H1 (cell line): ENCODE measurements at places on chromosomes 6 and 20.

DNA sequence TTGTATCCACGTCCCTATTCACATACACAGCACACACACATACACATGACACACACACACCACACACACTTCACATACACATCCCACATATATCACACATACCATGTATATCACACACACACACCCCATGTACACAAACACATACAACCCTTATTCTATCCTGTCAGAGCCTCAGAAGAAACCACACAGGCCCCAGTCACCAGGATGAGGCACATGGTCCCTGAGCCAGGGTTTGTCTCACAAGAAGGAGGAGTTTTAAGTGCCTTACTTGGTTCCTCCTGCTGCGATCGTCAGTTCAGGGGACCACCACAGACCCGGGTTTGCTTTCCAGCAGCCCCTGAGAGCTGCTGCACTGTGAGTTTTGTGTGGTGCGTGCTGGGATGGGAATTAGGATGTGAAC lies 23.6 kb downstream of the BFSP1 start:
- H3K27ac ChIP-seq = no peak overlapping the region
- no peak for DNase-seq
- H3K4me1 ChIP-seq = peaks cover 6% of the 10 kb centered on the region
- H3K36me3 ChIP-seq = no peaks in the 10 kb centered on the region

GRCh38 chr6:113854531-113855499 lies 2.3 kb upstream of the MARCKS start:
- no peak overlapping the region for H3K27ac ChIP-seq
- H3K27me3 ChIP-seq = peaks cover 13% of the 10 kb centered on the region; the same call in 1 of the 2 replicates
- H3K4me1 ChIP-seq = peaks cover 7% of the 10 kb centered on the region; the same call in 1 of the 2 replicates
- no peak for DNase-seq

- DNase-seq = no peak
- no peak overlapping the region for H3K27ac ChIP-seq
- H3K4me1 ChIP-seq = no peaks in the 10 kb centered on the region
- H3K4me3 ChIP-seq = no peak overlapping the region
- H3K36me3 ChIP-seq = no peaks in the 10 kb centered on the region
Measured at GRCh38 chr6:104597541-104598050, 262.1 kb downstream of the HACE1 start.

- H3K36me3 ChIP-seq = no peaks in the 10 kb centered on the region
- no peaks in the 10 kb centered on the region for H3K27me3 ChIP-seq
- no peak overlapping the region for H3K27ac ChIP-seq
- H3K4me3 ChIP-seq = no peak overlapping the region; the same call in 1 of the 2 replicates
- peaks cover 4% of the 10 kb centered on the region for H3K4me1 ChIP-seq
- no peak for DNase-seq
Measured at GRCh38 chr6:14258695-14259593, 141.4 kb downstream of the CD83 start.

DNA sequence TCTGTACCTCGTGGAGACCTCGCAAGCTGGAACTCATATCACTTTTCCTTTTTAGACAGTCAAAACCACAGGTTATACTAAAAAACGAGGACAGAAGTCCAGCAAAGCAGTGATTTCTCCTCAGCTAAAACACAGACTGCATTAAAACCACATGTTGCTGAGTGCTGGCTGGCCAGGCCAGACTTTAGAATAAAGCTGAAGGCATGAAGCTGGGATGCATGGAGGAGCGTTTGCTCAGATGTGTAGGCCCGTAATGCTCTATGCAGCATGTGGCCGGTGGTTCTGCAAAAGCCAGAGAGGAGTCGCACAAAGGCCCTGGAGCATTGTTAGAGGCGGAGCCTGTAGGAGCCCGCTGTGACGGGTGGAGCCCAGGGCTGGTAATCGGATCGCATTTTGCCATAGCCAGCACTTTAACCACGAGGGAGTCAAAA lies 83.6 kb downstream of the SMOC2 start:
- no peak overlapping the region for H3K4me3 ChIP-seq
- no peaks in the 10 kb centered on the region for H3K27me3 ChIP-seq
- H3K27ac ChIP-seq = no peak overlapping the region
- H3K36me3 ChIP-seq = no peaks in the 10 kb centered on the region
- DNase-seq = no peak
- peaks cover 3% of the 10 kb centered on the region; the same call in 1 of the 2 replicates for H3K4me1 ChIP-seq

GRCh38 chr20:61949363-61949713 lies 116.3 kb downstream of the TAF4 start:
- peaks cover 19% of the 10 kb centered on the region for H3K4me1 ChIP-seq
- no peak overlapping the region for H3K4me3 ChIP-seq
- no peaks in the 10 kb centered on the region for H3K27me3 ChIP-seq

DNA sequence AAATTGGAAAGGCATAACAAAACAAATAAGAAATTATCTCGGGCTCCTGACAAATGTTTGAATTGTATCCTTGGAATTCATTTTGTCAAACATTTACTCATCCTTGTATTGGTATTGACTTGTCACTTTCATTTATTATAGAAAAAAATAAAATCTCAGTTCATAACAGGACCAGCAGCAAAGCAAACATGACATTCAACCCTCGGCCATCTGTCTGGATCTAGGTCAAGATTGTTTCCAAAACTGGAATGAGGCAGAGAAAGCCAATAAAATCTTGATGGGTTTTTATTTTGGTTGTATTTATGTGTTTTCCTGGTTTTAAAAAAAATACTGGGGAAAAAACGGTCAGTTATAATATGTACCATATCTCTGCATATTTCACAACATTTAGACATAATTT lies 42.9 kb upstream of the FABP7 start:
- no peaks in the 10 kb centered on the region for H3K27me3 ChIP-seq
- no peaks in the 10 kb centered on the region for H3K36me3 ChIP-seq
- DNase-seq = no peak
- H3K4me3 ChIP-seq = no peak overlapping the region
- no peak overlapping the region for H3K27ac ChIP-seq

- no peak overlapping the region for H3K27ac ChIP-seq
- no peak for DNase-seq
- no peak overlapping the region for H3K4me3 ChIP-seq
Measured at GRCh38 chr6:113202852-113203714, 654.1 kb upstream of the MARCKS start.

DNA sequence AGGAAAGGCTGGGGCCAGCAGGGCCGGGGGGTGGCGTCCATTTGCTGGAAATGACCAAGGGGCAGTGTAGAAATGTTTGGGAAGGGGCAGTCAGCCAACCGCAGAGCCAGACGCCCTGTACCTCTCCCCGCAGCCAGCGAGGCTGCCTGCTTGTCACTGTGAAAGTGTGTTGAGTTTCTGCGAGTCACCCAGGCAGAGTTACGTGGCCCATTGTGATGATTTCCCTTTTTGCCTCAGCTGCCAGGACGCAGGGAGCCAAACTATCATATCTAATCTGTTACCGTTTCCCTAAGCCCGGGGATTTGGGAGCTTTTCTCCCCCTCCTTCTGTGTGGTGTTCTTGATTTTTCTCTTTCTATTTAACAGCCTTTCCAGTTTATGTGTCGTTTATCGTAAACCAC lies 67.9 kb upstream of the STX16 start:
- H3K4me3 ChIP-seq = no peak overlapping the region
- H3K36me3 ChIP-seq = no peaks in the 10 kb centered on the region
- no peak overlapping the region for H3K27ac ChIP-seq
- H3K4me1 ChIP-seq = peaks cover 2% of the 10 kb centered on the region

GRCh38 chr6:48068278-48069251 lies 42.4 kb downstream of the PTCHD4 start:
- peak overlapping the region; percentile 41 for H3K4me3 ChIP-seq
- no peaks in the 10 kb centered on the region for H3K36me3 ChIP-seq

- H3K27me3 ChIP-seq = no peaks in the 10 kb centered on the region
- H3K4me1 ChIP-seq = no peaks in the 10 kb centered on the region
- H3K27ac ChIP-seq = no peak overlapping the region
Measured at GRCh38 chr6:4714961-4715501, 61.2 kb upstream of the CDYL start.

DNA sequence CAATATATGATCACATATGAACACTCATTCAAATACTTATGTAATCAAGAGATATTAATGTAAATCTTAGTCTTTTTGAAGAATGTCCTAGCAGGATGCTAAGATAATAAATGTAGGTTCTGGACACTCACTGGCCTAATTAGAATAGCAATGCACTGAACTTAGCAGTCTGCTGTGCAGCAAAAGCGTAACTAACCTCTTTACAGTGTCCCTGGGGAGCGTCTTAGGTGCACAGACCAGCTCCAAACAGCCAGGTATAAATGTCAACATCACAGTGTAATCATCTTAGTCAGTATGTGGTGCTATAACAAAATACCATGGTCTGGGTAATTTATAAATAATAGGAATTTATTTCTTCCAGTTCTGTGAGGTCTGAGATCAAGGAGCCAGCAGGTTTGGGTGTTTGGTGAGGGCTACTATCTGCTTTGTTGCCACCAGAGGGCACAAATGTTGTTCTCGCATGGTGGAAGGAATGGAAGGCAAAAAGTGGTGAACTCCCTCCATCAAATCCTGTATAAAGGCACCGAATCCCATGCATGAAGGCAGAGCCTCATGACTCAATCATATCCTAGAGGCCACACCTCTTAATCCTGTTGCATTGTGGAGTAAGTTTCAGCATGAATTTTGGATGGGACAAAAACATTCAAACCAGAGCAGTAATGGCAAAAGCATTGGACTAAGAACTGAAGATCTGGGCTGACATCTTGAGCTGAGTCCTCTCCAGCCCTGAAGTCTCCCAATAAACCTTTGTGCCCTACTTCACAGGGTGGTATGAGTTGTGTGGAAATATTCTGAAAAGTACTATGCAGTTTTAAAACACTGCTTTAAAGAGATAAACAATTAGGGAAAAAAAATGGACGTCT lies 41.8 kb upstream of the FOXO3 start:
- no peaks in the 10 kb centered on the region for H3K27me3 ChIP-seq
- H3K27ac ChIP-seq = no peak overlapping the region
- no peak overlapping the region for H3K4me3 ChIP-seq

DNA sequence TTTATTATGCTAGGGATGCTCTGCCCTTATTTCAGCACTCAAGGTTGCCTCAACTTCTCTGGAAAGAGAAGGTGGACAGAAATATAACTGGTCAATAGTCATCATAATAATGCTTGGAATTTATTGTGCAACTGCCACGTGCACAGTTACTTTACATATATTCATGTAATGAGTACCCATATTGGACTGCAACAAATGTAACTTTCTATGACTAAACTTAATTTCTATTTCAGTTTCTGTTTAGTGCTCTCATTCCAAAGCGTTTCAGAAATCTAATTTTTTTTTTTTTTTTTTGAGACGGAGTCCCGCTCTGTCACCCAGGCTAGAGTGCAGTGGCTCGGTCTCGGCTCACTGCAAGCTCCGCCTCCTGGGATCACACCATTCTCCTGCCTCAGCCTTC lies 28.3 kb upstream of the CD83 start:
- no peak overlapping the region for H3K4me3 ChIP-seq
- no peaks in the 10 kb centered on the region for H3K4me1 ChIP-seq
- DNase-seq = no peak
- H3K36me3 ChIP-seq = no peaks in the 10 kb centered on the region
- H3K27ac ChIP-seq = no peak overlapping the region
- no peaks in the 10 kb centered on the region for H3K27me3 ChIP-seq

- no peaks in the 10 kb centered on the region for H3K4me1 ChIP-seq
- H3K27me3 ChIP-seq = peaks cover 1% of the 10 kb centered on the region
- no peaks in the 10 kb centered on the region for H3K36me3 ChIP-seq
- H3K4me3 ChIP-seq = no peak overlapping the region
- no peak for DNase-seq
Measured at GRCh38 chr20:10216146-10216791, 2.4 kb upstream of the SNAP25 start.

DNA sequence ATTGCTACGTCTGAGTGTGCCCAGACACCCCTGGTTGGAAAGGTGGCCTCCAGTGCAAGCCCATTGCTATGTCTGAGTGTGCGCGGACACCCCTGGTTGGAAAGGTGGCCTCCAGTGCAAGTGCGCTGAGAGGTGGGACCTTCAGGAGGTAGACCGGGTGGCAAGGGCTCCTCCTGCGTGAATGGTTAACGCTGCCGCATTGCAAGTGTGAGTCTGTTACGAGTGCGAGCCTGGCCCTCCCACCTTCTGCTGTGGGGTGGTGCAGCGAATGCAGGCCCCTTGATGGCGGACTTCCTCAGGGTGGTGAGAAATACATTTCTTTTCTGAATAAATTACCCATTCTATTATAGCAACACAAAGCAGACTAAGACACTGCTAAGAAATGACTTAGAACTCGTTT lies 208.8 kb downstream of the DLL1 start:
- no peak overlapping the region for H3K4me3 ChIP-seq
- no peaks in the 10 kb centered on the region for H3K27me3 ChIP-seq
- no peaks in the 10 kb centered on the region for H3K36me3 ChIP-seq
- H3K4me1 ChIP-seq = no peaks in the 10 kb centered on the region
- no peak overlapping the region for H3K27ac ChIP-seq

GRCh38 chr6:43421831-43422230 lies 5.5 kb upstream of the ABCC10 start:
- no peaks in the 10 kb centered on the region for H3K4me1 ChIP-seq
- no peak overlapping the region for H3K4me3 ChIP-seq
- H3K27ac ChIP-seq = no peak overlapping the region
- DNase-seq = no peak
